ENCODE measurements at places on chromosomes 12 and 14.
A peak's percentile ranks its signal among the peaks of the same experiment; 100 is the strongest.

DNA sequence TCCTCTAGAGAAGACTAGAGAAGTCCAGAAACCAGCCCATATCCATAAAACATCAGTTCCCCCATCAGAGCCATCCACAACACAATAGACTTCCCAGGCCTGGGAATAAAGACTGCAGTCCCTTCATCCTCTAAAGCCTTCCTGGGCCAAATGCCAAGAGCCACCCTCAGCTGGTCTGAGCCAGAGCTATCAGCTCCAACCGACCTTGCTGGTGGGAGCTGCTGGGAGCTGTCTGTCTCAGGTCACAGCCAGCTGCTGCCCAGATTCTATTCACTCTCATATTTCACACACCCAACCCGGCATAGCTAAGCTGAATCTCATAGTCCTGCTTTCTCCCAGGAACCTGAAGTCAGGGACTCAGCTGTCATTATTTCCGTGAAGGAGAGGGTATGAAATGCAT, 10.9 kb upstream of the TFCP2 start:
- no peak for DNase-seq

- DNase-seq = no peak
These were observed 1245.6 kb upstream of the SEL1L start for GRCh38 chr14:82779301-82779700.

DNA sequence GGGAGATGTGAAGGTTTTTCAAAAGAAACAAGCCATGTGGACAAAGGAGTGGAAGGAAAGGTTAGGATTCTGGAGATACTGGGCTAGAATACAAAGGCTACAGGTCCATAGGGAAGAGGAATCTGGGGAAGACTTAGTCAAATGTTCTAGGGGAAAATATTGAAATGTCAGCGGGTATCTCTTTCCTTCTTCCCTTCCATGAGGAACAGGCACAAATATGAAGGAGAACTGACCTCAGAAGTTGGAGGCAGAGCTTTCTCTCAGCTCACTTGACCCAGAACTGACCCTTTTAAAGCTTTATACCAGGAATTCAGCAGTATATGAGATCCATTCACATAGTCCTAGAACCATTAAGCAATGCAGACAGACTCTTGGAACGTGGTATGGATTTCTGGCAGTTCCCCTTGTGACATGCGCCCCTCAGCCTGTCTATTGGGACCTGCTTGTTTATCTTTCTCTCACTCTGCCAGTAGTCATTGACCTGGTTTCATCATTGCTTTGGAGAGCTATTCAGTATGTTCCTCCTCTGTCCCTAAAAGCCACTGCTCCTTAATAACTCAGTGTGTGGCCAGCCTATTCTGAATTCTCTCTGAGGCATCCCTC, 43.0 kb upstream of the GSG1 start:
- no peak for DNase-seq

DNA sequence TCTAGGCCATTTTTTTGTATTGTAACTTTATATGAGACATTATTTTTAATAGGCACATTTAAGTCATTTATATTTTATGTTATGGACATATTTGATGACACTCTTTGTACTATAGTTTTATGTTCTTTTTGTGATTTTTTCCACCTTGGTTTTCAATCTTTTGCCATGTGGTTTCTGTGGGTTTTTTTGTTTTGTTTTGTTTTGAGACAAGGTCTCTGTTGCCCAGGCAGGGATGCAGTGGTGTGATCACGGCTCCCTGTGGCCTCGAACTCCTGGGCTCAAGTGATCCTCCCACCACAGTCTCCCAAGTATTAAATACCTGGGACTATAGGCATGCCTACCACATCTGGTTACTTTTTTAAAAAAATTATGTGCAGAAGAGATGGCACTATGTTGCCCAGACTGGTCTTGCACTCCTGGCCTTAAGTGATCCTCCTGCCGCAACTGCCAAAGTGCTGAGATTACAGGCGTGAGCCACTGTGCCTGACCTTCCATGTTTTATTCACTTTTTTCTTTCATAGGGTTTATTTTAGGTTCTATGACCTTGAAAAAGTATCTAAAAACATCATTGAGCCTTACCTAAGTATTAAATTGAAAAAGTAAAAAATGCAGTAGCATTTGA, 16.3 kb downstream of the MSRB3 start:
- no peak for DNase-seq

GRCh38 chr12:74689071-74689655, 151.5 kb downstream of the ATXN7L3B start:
- DNase-seq = peak; percentile 16

GRCh38 chr12:108616941-108617858, 16.5 kb downstream of the SELPLG start:
- DNase-seq = no peak

- DNase-seq = no peak
These were observed 912 bp downstream of the PSME1 start for GRCh38 chr14:24136684-24137528.

GRCh38 chr14:75372260-75372659, 55.6 kb upstream of the JDP2 start:
- DNase-seq = no peak

Data from NCI-H2081 treated with DMSO at 0.1 percent for 48 hours (cell line).